ENCODE measurements at places on chromosomes 5 and 9. TPM values are rescaled to one million over a fixed set of nuclear protein-coding genes. Genes with fewer than 3 reads are reported as not detected.

Gene SOWAHA
- under 0.01 TPM for total RNA-seq

Gene CMYA5
- total RNA-seq, result 2.1 TPM

DNA sequence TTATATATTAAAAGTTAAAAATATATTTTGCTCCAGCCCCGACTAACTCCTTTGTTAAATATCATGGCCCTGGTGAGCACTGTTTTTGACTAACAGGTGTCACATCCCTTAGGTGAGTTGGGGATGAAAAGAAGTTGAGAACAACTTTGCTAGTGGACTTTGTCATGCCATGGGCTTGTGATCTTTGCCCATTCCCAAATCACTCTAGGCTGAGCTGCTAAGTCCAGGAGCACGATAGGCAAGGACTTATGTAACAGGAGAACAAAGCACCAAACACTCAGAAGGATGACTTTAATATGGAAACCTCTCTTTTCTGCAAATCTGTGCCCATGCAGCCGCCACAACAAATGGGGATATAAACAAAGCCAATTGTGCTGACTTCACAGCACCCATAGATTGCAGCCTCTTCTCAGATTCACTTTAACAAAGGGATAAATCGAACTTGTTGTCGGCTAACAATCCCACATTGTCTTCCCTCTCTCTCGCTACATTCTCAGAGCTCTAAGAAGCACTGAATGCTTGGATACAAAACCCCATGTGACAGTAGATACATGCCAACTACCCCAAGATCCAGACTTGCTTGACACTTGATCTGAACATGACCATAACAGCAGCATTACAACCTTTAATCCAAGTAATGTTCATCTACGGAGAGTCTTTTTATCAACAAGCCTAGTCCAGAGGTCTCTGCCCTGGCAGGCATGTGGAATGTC lies 86.8 kb upstream of the CD180 start:
- H3K4me1 ChIP-seq, result peaks cover 6% of the 10 kb centered on the region
- no peaks in the 10 kb centered on the region for H3K27me3 ChIP-seq
- no peak overlapping the region for H3K4me3 ChIP-seq

DNA sequence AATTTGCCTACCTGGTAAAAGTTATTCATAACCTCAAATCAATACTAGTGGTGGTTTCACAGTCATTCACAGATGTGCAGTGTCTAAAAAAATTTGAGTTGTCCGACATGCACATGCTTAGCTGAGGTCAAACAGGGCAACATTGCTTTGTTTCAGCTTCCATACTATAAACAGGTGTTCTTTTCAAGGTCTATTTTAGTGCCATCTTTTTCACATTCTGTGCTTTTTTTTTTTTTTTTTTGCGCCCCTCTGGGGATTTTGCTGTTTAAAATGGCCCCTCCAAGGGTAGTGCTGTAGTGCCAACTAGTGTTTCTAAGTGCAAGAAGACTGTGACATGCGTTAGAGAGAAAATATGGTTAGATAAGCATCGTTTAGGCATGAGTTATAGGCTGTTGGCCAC lies 14.5 kb downstream of the PHAX start:
- H3K4me1 ChIP-seq, result no peaks in the 10 kb centered on the region
- no peak overlapping the region for H3K4me3 ChIP-seq
- H3K27me3 ChIP-seq, result no peaks in the 10 kb centered on the region
- peaks cover 46% of the 10 kb centered on the region for H3K36me3 ChIP-seq

DNA sequence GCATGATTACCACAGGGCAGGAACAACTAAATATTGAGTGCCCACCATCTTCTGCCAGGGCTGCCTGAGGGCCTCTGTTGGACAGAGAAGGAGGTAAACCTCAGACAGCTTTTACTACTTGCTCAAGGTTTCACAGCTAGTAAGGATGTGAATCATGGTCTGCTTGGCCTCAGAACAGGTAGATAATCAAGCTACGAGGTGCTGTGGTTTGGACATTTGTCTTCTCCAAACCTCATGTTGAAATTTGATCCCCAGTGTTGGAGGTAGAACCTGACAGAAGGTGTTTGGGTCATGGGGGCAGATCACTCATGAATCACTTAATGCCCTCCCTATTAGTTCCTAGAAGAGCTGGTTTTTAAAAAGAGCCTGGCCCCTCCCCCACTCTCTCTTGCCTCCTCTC lies 541.2 kb upstream of the TRPC7 start:
- no peaks in the 10 kb centered on the region for H3K4me1 ChIP-seq
- no peaks in the 10 kb centered on the region for H3K27me3 ChIP-seq
- no peak overlapping the region for H3K27ac ChIP-seq
- DNase-seq, result no peak
- no peaks in the 10 kb centered on the region for H3K36me3 ChIP-seq

Gene ALDH7A1
- total RNA-seq, result 39.1 TPM

All from osteoblast (primary cell).